ENCODE measurements at places on chromosomes 1 and 21.

DNA sequence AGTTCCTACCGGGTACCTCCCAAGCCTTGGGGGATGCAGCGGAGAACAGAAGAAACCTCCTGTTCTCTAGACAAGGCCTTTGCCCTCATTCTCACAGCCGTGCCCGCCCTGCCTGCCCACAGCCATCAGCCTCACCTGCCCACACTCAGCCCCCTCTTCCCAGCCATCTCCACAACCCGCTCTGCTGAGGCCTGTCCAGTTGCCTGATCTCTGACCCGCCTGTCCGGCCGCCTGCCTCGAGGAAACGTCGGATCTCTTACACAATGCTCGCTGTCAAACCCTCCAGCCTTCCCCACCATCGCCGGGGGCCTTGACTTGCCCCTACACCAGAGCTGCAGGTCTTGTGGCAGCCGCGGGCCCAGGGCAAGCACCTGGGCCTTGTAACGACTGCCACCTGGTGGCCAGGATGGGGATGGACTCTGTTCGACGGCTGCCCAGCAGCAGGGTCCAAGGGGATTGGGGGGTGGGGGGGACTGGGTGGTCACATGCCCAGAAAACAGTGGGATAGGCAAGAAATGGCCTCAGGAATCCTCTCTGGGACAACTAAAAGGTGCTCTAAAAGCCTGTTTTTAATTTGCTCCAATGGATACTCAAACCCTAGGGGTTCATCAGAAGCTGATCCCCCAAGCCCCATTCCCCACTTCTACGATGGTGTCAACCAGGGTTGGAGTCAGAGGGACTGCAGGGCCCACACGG is 31.0 kb downstream of the SLC45A1 start:
- DNase-seq: peak; percentile 56

GRCh38 chr1:155127105-155127966 is at the start of gene EFNA1:
EFNA1 (plus strand) TSS chr1:155127876; CDS start chr1:155127978, 102 bp downstream.
- DNase-seq: peak; percentile 46

GRCh38 chr1:39214714-39214997 is 10.2 kb downstream of the MACF1 start:
- no peak for DNase-seq

- no peak for DNase-seq
These were observed 205.5 kb downstream of the KCNJ6 start for GRCh38 chr21:37710546-37711285.

DNA sequence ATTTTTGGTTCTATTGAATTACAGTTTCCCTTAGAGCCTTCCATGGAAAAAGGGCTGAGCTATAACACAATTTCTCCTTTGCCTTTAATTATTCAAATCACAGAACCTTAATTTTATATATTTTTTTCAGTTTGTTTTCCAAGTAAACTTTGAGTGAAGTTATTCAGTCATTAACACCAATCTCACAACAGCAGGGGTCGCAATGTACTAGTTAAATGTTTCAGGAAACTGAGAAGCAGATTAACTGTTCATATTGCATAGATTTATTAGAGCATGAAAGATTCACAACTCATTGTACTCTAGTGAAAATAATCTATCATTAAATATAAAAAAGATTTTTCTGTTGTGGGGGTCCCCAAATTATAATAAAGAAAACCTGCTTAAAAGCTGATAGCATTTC is 64.1 kb downstream of the KIFAP3 start:
- peak; percentile 55 for DNase-seq

GRCh38 chr1:21326861-21327344 is 36.6 kb upstream of the ECE1 start:
- no peak for DNase-seq

GRCh38 chr1:208256556-208256955 is 12.4 kb upstream of the PLXNA2 start:
- DNase-seq: no peak

DNA sequence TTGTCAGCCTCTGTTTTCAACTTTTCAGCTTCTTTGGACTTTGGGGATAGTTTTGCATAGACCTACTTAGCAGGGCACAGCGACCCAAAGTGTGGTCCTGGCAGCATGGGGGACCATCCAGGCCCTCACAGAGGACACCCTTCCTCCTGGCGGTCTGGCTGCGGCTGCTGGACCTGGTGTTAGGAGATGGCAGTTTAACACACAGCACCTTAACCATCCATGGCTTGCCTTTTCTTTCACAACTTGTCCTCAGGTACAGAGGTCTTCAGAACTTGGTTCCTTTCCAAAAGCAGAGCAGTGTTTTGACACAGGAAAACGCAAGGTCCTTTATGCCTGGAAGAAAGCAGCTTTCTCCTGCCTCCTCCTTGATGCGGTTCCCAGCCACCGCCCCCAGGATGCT is 68.1 kb downstream of the RHOU start:
- no peak for DNase-seq

DNA sequence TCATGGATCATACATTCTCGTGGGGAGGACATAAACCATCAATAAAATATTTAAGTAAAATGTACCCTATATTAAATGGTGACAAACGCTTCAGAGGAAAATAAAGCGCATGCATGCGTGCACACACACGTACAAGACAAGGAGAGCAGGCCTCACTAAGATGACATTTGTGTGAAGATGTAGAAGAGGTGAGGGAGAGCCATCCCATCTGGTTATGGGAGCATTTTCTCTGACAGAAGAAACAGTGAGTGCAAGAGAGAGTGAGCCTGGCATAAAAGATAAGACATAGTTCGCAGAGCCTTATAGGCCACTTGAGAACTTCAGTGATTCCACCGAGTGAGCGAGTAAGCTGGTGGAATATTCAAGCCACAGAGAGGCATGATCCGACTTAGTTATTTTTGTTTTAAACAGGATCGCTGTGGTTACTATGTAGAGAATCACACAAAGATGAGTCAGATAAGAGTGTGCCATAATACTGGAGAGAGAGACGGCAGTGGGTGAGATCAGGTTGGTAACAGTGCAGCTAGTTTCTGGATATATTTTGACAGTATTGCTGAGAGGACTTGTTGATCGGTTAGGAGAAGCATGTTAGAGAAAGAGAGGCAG is 624.2 kb downstream of the PLPP3 start:
- no peak for DNase-seq
